ENCODE measurements at places on chromosomes 3 and 15.

GRCh38 chr3:195115600-195116406 is 155.2 kb downstream of the XXYLT1 start:
- DNase-seq = no peak

DNA sequence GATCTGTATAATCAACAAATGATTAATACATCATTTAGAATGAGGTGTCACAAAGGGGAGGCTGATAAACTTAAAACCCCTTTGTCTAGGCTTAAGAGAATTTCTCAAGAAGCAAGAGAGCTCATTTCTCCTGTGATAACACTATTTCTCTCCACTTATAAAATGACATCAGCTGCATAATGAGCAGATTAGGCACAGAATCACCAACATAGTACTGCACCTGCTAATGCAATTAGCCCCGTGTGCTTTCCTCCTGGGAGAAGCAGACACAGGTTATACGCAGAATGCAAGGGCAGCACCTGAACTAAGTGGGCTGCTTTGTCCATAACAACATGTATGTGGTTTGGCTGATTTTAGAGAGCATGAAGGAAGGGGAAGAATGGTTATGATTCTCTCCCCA is 515.3 kb upstream of the CFAP20DC start:
- DNase-seq = no peak

DNA sequence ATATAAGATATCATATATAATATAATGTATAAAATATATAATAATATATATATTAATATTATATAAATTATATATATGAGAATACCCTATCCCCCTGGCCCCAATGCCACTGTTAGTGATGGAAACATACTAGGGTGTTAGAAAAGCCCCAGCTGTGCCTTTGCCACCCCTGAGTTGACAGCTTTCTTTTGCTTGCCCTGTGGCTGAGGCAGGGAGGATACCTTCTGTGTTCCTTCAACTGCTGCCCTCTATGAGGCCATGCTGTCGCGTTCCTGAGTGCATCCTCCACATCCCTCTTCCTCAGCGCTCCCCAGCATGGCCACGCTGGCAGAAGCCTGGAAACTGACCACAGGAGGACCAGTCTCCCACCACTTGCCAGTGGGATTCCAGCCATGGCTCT is 26.3 kb downstream of the FAN1 start:
- no peak for DNase-seq

GRCh38 chr15:36896949-36897348 is 203.4 kb downstream of the MEIS2 start:
- DNase-seq = no peak

DNA sequence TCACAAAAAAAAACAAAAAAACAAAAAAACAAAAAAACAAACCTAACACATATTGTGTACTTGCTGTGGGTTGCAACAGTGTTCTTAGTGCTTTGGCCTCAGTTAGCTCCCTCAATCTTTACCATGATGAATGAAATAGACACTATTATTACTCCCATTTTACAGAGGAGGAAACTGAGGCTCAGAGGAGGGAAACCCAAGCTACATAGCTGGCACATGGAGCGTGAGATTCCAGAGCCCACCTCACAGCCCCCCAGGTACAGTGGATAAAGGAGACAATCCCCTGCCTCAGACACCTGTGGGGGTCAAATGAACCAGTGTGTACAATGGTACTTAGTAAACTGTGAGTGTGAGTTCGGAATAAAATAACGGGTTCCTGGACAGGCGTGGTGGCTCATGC is 104.9 kb upstream of the SMAD3 start:
- no peak for DNase-seq

DNA sequence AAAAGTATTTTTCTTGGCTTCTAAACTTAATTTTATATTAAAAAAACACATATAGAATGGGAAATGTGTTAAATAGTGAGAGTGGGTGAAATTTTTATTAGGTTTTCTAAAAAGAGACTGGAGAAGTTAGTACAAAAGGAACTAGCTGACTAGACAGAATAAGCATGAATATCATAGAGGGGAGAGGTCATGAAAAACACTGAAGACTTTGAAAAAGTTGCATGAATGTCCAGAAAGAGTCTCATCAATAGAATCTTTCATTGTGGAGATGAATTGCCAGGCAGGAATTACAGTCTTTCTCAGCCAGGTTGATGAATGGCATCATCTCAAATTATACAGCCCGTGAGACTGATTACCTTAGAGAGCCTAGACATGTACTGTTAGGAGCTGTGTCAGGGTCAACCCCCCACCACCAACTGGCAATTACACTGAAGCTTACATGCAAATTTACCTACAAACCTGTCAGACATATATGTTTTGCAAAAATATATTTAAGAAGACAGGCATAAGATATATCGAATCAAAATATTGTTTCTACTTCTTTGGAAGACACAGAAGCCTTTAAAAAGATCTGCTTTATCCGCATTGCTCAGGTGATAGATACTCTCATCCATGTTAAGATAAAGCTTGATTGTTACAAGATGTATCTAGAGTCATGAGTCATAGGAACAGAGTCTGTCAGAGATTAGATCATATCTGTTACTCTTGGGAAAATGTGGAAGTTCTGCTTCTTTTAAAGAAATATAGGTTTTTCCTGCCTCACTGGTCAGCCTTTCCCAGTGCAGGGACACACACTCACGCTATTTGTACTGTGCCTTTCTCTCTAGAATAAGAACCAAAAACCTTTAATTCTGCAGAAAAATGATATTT is 34.8 kb upstream of the PFN2 start:
- peak; percentile 82 for DNase-seq

DNA sequence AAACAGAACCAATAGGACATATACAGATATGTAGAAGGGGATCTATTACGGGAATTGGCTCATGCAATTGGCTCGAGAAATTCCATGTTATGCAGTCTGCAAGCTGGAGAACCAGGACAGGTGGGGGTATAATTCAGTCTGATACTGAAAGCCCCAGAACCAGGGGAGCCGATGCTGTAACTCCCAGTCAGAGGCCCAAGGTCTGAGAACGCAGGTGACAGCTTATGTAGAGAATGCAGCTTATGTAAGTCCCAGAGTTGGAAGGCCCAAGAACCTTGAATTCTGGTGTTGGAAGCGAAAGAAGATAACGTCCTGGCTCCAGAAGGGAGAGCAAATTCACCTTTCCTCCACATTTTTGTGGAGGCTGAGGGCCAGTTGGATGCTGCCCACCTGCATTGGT is 62.7 kb downstream of the CCNL1 start:
- DNase-seq = no peak

- DNase-seq = no peak
These were observed 29.0 kb downstream of the HGD start for GRCh38 chr3:120652896-120653545.

GRCh38 chr3:188607805-188608315 is 453.9 kb downstream of the LPP start:
- peak; percentile 57 for DNase-seq

DNA sequence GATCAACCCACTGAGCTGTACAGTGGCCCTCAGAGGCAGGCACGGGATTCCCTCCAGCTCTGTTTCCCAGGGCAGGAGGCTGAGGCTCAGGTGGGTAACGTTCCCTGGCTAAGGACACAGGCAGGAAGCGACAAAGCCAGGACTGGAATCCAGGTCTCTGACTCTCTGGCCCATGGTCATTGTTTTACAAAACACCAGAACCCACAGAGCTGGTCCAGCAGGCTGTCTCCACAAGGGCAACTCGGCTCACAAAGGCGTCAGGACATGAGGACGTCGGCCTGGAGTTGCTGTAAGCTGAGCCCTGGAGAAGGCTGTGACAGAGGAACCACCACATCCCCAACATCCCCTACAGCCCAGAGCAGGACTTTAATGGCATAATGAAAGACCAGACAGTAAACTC is 30.7 kb downstream of the NUP210 start:
- no peak for DNase-seq

GRCh38 chr3:159130108-159130507 is 328.3 kb downstream of the MFSD1 start:
- peak; percentile 46 for DNase-seq

DNA sequence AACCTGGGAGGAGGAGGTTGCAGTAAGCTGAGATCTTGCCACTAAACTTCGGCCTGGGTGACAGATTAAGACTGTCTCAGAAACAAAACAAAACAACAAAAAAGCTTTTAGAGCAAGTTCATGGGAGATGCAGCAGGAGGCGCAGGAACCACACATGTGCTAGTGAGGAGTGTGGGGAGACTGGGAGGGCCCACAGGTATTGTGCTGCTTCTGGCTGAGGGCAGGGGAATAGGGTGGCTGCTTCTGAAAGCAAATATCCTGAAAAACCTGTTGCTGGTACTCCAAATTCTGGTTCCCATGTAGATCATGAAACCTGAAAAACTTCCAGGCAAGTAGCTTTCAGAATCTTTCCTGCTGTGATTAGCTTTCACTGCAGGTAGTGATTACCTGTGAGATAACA is 22.1 kb downstream of the TYRO3 start:
- DNase-seq = no peak

DNA sequence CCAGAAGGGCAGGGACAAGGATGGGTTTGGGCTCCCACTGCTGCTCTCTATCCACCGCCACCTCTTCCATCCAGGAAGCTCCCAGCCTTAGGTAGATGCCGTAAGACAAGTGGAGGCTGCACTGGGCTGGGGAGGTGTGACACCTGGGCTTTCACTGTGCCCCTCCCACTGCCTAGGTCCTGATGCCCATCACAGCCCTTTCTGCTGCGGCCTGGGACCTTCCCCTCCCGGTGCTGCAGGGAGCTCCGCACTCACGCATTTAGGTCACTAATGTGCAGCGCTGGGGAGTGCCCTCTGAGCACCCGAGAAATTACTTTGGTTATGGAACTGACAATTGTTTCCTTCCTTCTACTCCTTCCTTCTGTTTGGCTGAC is 850 bp downstream of the LTF start:
- DNase-seq = no peak

DNA sequence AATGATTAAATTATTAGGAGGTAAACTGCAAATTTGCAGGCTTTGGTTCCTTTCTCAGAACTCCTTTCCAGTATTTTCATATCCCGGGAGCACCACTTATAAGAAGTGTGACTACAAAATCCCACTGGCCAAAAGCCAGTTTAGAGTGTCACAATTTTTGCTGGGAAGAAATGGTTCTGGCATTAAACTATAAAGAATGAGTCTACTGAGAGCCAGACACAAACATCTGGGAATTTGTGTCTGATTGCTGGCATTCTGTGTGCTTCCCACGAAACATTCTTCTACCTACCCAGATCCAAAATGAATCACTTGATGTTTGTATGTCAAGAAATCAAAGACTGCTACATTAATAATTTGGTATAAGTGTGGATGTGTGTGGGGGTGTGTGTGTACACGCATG is 82.8 kb downstream of the DUT start:
- DNase-seq = peak; percentile 82

DNA sequence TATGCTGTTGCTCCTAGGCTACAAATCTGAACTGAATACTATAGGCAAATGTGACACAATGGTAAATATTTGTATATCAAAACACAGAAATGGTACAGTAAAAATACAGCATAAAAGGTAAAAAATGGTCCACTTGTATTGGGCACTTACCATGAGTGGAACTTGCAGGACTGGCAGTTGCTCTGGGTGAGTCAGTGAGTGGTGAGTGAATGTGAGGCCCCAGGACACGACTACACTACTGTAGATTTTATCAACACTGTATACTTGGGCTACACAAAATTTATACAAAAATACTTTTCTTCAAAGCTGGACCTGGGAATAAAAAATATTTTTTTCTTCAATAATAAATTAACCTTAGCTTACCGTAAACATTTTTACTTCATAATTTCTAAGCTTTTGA is 41.6 kb upstream of the DUT start:
- DNase-seq = peak; percentile 15

GRCh38 chr3:197709135-197709534 is 27.6 kb downstream of the RUBCN start:
- DNase-seq = no peak

- no peak for DNase-seq
These were observed 919.7 kb upstream of the CADM2 start for GRCh38 chr3:84039099-84039498.

DNA sequence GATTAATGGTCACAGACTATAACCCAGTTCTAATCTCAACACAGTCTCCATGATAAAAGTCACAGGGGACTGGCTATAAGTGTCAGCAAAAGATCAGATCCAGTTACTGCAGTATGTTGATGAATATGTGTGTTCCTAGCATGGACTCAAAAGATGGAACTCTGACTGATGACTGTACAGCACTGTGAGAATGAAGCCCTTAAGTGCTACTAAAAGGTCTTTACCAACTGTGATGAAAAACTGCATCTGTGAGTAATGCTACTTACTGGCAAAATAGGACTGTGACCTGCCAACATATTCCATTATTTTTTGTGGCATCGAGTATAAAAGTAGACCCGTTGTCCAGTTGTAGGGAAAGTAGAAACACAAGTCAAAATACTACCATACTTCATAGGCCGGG is 284.2 kb downstream of the ROBO2 start:
- DNase-seq = no peak

DNA sequence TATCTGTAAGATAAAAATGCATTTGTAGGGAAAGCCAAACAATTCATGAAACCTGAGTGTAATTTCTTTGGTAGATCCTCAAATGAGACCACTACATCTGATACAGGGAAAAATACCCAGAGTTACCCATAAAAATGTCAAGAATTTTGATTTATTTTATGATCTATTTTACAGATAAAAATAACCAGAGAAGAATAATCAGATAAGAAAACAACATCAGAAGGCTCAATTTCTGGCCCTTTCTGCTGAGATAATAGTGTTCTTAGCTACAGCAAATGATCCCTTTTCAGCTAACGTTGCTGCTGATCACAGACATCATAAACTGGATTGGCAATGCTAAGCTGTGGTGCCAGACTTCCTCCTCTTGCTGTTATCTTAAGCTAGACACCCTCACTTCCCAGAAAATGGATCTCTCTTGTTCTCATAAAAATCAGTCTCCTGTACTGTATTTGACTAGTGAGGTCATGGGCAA is 21.3 kb upstream of the TMEM108 start:
- no peak for DNase-seq

DNA sequence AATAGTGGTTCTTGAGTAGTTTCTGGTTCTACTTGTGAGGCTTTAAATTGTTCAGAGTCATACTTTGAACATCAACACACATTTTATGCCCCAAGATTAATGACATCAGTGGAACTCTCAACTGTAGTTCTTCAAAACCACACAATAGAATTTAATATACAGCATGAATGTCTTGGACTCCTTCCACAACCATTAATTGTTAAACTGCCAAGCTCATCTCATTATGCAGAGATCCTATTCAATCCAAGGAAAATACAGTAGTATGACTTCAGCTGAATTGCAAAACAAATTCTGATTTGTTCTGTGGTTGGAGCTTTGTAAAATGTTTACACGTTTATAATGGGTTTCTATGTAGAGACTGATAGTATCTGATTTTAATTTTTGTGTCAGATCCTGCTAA is 199.2 kb upstream of the SLC2A2 start:
- DNase-seq = peak; percentile 46

- no peak for DNase-seq
These were observed 66.0 kb upstream of the LRRFIP2 start for GRCh38 chr3:37240170-37240945.

Data from RPMI7951 (cell line).